ENCODE measurements at places on chromosomes 1 and 21.

DNA sequence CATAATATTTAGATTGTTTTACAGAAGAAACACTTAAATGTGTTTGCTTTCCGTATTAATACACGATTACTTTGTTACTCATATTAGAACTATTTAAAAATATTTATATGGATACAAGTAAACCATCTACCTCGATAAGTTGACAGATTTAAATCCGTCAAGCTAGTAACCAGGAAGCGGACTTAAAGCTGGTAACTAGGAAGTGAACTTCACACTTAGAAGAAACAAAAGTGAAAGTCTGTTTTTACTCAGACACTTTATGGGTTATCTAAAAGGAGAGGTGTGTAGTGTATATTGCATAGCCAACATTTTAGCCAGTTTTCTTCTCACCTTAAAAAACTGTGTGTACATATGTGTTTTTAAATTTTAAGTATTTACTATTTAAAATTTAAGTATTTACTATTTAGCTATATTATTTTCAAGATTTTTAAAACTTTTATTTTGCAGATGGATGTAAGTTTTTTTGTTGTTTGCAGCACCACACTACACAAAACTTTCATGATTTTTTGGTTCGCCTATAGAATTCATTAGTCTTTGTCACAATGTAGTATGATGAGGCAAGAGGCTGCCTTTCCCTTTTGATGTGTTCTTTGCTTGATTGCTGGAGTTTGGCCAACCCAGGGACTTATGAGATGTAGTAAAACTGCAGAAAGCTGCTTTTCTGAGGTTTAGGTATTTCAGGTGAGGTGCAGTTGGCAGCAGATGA lies 2.7 kb downstream of the USP25 start:
- DNase-seq, result no peak

GRCh38 chr21:20259031-20259867 lies 739.0 kb upstream of the NCAM2 start:
- DNase-seq, result no peak

DNA sequence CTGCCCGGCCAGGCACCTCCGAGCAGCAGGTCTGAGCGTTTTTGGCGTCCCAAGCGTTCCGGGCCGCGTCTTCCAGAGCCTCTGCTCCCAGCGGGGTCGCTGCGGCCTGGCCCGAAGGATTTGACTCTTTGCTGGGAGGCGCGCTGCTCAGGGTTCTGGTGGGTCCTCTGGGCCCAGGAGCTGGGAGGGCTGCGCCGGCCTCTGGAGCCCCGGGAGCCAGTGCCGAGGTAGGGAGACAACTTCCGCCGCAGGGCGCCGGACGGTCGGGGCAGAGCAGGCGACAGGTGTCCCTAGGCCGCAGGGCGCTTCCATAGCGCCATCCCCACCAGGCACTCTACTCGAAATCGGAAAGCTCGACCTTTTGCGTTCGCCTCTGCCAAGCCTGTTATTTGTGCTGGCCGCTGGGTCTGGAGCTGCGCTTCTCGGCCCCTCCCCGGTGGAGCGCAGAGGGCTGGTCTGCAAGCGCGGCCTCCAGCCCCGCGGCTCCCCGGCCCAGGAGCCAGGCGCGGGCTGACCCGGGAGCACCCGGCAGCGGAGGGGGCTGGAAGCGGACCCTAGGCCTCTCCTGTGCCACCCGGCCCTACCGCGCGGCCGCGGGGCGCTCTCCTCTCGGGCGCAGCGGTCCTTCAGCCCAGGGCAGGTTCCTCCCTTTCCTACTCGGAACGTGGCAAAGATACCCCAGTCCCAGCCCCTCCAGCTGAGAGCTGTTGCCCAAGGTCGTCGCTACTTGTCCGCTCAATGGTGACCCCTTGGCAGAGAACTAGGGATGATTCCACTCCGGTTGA lies 2.2 kb downstream of the SIM2 start:
- no peak for DNase-seq

DNA sequence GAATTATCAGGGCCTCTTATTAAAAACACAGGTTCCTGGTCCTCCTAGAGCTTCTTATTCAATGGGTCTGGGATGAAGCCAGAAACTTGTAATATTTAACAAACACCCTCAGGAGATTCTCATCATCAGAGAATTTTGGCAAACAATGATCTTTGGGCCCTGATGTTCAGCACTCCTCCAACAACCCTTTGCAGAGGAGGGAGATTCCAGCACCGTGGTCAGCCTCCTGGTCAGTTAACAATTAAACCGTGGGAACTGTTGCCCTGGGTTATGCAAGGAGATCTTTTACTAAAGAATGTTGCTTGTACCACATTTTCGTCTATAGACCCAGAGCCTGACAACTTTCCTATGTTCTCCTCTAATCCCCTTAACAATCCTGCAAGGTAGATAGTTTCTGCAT lies 294.4 kb downstream of the PLPP3 start:
- DNase-seq, result no peak

GRCh38 chr1:229999004-229999670 lies 67.9 kb upstream of the GALNT2 start:
- no peak for DNase-seq

GRCh38 chr21:35032474-35033263 lies 16.4 kb downstream of the RUNX1 start:
- DNase-seq, result no peak

GRCh38 chr21:41828884-41829360 lies 50.2 kb downstream of the PRDM15 start:
- DNase-seq, result no peak

DNA sequence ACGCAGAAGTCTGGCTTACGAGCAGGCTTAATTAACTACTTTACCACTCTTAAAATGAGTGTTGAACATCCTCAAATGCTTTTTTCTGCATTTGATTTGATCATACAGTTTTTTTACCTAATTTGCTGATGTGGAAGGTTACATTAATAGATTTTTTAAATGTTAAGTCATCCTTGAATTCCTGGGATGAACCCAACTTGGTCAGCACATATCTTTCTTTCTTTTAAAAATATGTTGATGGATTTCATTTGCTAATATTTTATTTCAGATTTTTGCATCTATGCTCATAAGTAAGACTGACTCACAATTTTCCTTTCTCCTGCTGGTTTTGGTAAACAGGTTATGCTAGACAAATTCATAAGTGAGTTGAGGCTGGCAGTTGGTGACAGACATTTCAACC lies 82.9 kb downstream of the LHX4 start:
- no peak for DNase-seq

DNA sequence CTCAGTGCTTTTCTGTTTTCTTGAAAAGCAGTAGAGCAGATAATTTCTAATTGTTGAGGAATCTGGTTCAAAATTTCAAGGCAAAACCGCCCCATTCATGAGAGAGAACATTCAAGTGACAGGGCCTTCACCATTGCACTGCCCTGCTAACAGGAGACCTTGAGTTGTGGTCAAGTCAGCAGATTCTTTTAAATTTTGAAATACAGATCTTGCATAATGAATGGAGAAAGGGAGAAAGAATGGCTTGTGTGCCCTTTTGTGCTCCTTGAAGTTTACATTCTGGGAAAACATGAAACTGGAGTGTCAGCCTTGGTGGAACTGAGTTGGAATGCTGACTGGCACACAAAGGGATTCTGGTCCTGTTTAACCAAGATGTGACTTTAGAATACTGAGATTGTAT lies 164.5 kb upstream of the UBE2U start:
- no peak for DNase-seq
